CD4-positive, alpha-beta T cell treated with Interleukin-4 for 1 hour (primary cell): ENCODE measurements at places on chromosomes 6 and 20.

- no peak for DNase-seq
These were observed 313.0 kb upstream of the CDYL start for GRCh38 chr6:4463236-4463635.

- no peak for DNase-seq
These were observed 40.5 kb downstream of the CBLN4 start for GRCh38 chr20:55964790-55965189.

- peak; percentile 50 for DNase-seq
These were observed 85.2 kb downstream of the MBOAT1 start for GRCh38 chr6:20126789-20127653.

DNA sequence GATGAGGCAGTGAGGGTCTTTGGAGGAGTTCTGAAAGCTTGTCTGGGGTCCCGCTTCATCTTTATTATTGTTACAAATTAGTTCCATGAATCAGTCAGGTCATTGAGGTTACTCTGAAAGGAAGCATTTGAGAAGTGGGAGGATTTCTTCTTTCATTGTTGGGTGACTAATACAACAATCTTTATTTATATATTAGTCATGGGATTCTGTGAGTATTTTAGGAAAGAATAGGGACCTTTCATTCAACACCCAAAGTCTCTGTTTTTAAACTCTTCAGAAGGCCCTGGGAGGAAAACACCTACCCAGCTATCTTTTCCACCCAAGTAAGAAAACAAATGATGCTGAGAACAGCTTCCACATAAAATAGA lies 98.3 kb downstream of the SOD2 start:
- DNase-seq: no peak
